ENCODE measurements at places on chromosomes 5 and 9.

GRCh38 chr5:146321571-146321970, 17.1 kb upstream of the POU4F3 start:
- no peak for DNase-seq

DNA sequence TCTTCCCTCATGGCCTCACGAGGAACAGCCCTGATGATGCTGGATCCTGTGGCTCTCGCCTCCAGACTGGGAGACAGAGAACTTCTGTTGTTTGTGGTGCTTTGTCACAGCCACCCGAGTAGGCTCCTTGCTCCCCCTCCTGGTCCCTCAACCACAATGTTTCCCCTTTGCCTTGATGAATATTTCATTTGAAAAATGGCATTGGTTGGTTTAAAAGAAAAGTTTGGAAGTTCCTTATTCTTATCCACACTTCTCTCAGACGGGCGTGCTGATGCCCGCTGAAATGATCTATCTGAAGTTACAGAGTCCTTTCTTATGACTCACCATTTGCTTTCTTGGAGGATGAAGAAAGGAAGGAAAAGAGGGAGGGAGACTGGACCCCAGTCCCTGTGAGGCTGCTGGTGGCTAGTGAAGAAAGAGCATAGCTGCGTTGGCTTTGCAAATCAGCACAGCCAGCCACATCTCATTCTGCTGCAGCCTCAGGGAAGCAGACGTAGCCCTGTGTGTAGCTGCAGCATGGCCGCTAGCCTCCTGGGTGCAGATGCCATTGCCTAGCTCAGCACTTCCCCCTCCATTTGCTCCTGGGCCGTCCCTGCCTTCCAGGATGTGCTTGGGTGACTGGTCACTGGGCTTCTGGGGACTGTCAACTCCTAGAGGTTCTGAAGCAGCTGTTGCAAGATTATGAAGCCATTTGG, 185.9 kb downstream of the ERCC6L2 start:
- DNase-seq: no peak

DNA sequence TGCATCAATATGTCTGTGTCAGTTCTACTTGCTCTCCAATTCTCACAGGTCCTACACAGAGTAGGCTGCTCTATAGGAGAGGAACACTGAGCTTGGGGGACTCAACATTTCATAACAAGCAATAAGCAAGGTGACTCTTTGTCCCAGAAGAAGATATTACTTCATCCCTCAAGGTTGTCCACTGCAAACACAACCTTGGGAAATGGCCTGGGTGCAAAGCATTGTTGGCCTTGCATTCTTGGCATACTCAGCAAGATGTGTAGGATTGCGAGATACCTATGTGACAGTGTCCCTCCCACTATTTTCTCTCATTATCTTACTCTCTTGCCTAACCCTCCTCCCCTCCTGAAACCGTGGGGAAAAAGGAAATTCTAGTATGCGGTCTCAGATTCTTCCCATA, 169.8 kb upstream of the FREM1 start:
- DNase-seq: no peak

GRCh38 chr5:172846249-172846648, 12.2 kb downstream of the ERGIC1 start:
- DNase-seq: no peak

- DNase-seq: no peak
Measured at GRCh38 chr9:32899761-32900160, 101.7 kb downstream of the APTX start.

DNA sequence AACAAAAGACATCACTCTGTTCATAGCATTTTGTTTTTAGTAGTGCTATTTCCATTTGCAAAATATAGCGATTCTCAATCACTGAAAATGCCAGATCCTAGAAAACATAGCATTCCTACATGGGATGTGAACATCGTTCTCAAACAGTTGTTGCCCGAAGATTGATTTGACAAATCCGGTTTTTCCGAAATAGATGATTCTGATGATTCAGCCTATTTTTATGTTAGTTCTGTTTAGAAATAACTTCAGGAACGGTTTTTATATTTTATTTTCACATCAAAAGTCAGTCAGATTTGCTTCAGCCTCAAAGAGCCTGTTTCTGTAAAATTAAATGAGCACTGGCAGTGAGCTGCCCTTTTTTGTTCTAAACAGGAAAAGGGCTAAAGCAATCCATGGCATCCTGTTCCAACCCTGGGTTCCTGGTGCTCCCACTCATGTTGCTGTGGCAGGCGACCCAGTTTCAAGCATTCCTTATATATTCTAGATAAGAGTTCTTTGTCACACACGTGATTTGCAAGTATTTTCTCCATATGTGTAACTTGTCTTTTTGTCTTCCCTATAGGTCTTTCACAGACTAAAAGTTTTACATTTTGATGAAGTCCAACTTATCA, 14.2 kb upstream of the PSIP1 start:
- no peak for DNase-seq

DNA sequence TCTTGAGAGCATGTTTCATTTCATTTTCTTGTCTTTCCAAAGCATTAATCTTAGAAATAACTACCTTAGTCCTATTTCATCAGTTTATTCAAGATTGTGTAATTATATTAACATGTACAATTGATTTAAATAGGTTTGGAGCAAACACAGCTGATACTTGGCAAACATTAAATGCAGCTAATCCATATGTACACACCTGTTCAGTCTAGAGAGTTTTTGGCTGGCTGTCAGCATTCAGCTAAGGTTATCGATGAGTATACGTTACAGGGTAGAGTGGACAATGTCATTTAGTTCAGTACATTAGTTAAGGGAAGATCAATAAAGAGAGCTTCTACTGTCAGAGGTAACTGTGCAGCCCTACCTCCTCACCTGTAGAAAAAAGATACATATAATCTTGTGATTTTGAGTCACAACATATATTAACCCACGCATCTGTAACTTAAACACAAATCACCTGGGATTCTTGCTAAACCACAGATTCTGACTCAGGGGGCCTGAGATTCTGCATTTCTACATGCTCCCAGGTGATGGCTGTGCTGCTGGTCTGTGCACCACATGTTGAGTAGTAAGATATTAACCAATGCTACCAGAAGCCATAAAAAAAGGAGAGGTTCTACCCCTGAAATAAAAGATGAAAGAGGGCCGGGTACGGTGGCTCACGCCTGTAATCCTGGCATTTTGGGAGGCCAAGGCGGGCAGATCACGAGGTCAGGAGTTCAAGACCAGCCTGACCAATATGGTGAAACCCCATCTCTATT, 34.1 kb upstream of the PCA3 start:
- no peak for DNase-seq

DNA sequence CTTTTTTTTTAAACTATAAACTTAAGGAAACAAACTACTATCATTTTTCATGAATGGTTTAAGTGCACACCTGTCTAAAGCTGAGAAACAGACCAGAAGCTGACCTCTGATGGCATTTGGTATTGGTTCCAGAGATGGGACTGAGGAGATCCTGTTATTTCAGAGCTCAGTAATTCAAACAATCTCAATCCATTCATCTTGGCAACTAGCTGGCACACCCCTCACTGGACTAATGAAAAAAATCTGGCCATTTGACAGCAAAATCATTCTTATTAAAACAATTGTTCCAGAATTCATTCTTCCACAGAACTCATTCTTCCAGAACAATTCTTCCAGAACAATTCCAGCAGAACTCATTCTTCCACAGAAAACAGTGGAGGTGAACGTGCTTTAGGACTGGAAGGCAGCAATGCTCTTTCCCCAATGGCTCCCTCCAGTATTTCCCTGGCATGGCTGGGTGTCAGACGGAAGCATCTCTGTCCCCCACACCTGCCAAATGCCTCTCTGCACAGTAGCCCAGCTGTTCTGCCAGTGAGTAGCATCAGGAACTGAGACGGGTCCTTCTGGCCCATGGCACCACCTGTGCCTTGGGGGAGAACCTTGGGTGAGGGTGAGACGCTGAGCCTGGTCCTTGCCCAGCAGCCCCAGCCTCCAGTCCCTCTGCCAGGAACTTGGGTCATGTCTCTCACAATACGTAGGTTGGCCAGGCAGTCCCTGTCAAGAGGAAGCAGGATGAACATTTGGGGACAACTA, 87.5 kb upstream of the EQTN start:
- DNase-seq: no peak

DNA sequence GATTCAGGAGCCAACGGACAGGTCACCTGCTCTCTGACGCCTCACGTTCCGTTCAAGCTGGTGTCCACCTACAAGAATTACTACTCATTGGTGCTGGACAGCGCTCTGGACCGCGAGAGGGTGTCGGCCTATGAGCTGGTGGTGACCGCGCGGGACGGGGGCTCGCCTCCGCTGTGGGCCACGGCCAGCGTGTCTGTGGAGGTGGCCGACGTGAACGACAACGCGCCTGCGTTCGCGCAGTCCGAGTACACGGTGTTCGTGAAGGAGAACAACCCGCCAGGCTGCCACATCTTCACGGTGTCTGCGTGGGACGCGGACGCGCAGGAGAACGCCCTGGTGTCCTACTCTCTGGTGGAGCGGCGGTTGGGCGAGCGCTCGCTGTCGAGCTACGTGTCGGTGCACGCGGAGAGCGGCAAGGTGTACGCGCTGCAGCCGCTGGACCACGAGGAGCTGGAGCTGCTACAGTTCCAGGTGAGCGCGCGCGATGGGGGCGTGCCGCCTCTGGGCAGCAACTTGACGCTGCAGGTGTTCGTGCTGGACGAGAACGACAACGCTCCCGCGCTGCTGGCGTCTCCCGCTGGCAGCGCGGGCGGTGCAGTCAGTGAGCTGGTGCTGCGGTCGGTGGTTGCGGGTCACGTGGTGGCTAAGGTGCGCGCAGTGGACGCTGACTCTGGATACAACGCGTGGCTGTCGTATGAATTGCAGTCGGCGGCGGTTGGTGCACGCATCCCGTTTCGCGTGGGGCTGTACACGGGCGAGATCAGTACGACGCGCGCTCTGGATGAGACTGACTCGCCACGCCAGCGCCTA, 1.7 kb downstream of the PCDHA10 start:
- no peak for DNase-seq

GRCh38 chr9:79028101-79028500, 543.7 kb upstream of the TLE4 start:
- DNase-seq: no peak

- DNase-seq: no peak
Measured at GRCh38 chr9:73118286-73118685, 33.4 kb upstream of the ANXA1 start.

DNA sequence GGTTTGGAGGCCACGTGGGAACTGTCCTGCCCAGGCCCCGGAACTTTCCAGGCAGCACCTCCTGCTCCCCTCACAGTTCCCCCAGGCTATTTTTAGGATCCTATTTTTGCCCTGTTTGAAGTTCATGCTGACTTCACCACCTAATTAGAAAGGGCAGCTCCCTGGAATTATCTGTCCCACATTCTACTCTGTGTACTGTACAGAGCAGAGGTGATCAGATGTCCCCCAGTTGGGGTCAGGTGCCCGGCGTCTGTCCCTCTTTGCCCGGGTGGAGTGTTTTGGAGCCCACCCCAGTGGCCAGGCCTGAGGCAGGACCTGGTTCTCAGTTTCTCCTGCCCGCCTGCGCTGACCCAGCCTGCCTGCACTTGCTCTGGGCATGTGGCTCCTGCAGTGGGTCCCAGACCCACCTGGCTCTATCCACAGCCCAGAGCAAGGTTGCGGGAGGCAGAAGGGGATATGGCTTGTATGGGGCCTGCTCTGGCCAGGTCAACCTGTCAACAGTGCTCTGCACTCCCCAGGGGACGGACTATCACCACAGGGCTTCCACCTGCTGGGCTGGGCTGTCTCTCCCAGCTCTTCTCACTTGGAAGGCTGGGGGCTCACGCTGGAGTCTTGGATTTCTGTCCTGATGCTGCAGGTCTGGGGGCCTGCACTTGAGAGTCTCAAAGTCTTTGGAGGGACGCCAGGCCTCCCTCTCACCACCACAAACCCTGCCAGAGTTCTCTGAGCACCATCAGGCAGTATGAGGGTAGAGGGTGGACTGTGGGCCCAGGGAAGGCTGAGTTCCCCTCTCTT, 268.3 kb downstream of the GADD45G start:
- no peak for DNase-seq

- DNase-seq: peak; percentile 25
Measured at GRCh38 chr5:176611435-176611834, 1.5 kb upstream of the GPRIN1 start.

DNA sequence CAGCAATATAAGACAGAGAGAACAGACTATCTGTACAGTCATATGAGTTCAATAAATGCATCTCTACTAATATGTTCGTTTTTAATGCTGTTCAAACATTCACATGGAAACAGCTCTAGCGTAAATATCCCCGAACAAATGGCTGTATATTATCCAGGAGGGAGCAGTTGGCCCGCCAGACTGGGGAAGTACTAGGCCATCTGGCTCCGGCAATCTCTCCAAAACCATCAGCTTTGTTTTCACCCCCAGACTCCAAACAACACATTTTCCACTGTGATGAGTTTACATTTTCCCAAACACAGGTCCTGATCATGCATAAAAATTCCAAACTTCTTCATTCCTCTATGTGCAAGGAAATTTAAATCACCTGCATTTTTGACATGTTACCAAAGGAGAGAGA, 8.7 kb downstream of the EBF1 start:
- no peak for DNase-seq

DNA sequence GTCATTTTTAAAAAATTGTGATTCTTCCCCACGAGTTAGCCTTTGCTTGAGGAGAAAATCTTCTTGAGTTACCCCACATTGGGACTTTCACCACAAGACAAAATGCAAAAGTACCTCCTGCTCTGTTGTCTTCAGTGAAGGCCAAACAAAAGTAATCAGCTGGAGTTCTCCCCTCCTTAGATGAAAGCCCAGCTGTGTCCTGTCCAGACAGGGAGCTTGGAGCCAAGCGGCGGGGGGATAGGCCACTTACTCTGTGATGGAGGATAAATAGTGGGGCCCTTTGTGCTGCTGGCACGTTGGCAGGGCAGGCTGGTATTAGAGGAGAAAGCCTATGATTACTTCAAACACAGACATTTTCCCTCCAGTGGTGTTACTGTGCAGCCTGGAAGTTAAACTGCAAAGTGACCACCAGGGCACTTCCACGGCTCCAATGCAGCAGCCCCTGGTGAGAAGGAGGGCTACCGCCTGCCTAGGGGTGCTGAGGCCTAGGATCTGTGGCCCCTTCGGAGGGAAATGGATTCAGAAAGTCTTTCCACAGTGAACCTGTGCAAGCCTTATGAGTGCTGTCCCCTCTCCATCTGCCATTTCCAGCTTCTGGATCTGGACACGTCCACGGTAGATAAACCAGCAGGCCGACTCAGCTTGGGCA, 155.0 kb downstream of the TMEM167A start:
- DNase-seq: no peak

DNA sequence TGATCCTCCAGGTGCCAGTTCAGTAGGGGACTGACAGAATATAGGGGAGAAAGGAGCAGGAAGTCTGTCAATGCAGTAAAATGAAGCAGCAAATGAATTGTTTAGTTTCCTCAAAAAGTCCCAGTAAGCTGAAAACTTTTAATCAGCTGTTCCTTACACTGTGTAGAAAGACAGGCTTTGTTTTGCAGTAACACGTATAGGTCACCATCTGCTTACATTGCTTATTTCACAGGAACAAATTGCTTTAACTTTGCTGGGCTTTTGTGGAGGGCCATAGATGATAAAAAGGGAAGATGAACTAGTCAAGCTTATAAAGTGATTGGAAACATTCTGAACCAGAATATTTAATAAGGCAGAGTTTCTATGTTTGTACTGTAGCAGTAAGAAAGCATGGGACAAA, 331.3 kb upstream of the RFX3 start:
- no peak for DNase-seq

GRCh38 chr5:112930082-112930344, 8.0 kb upstream of the REEP5 start:
- no peak for DNase-seq

- DNase-seq: no peak
Measured at GRCh38 chr9:129568560-129569501, 52.1 kb downstream of the C9orf50 start.

GRCh38 chr5:135557076-135557838, 21.5 kb upstream of the NEUROG1 start:
- DNase-seq: no peak

- no peak for DNase-seq
Measured at GRCh38 chr9:16307626-16308195, 562.8 kb downstream of the BNC2 start.

Data from stimulated activated CD4-positive, alpha-beta T cell treated with anti-CD3 and anti-CD28 coated beads, Interleukin-12 subunit alpha, Interleukin-12 subunit beta, amount 100 ng/mL, for 48 hours (primary cell).